ENCODE measurements at places on chromosomes 16 and 17. TPM values are rescaled to one million over a fixed set of nuclear protein-coding genes. Genes with fewer than 3 reads are reported as not detected.

GRCh38 chr16:77386831-77387814, 47.7 kb downstream of the ADAMTS18 start:
- DNase-seq, result no peak

DNA sequence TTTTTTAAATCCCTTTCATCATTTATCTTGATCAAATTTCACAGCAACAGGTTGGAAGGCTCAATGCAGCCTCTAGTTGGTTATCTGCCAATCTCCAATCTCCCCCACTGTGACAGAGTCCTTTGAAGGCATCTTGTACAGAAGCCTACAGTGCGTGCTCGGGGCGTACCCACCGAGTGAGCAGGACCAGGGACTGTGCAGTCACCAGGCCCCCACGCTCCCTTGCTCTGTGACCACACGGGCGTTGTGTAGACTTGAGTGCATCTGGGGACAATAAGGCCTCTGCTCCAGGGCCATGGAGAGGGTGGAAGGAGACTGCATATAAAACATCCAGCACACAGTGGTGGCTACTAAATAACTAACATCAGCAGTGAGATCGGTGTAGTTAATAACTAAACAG, 63.4 kb downstream of the GTF3C1 start:
- no peak for DNase-seq

- DNase-seq, result no peak
Observed at GRCh38 chr17:75475144-75475835, 18.9 kb downstream of the TMEM94 start.

GRCh38 chr17:50169121-50169764, 3.4 kb downstream of the SGCA start:
- DNase-seq, result no peak

- DNase-seq, result no peak
Observed at GRCh38 chr17:62101515-62101914, 36.4 kb upstream of the MED13 start.

GRCh38 chr16:76656994-76657393, 379.8 kb downstream of the CNTNAP4 start:
- no peak for DNase-seq

- DNase-seq, result peak; percentile 29
Observed at GRCh38 chr16:50067290-50067853, 1.6 kb downstream of the HEATR3 start.

GRCh38 chr16:79062821-79063220, 537.7 kb downstream of the MAF start:
- DNase-seq, result no peak

DNA sequence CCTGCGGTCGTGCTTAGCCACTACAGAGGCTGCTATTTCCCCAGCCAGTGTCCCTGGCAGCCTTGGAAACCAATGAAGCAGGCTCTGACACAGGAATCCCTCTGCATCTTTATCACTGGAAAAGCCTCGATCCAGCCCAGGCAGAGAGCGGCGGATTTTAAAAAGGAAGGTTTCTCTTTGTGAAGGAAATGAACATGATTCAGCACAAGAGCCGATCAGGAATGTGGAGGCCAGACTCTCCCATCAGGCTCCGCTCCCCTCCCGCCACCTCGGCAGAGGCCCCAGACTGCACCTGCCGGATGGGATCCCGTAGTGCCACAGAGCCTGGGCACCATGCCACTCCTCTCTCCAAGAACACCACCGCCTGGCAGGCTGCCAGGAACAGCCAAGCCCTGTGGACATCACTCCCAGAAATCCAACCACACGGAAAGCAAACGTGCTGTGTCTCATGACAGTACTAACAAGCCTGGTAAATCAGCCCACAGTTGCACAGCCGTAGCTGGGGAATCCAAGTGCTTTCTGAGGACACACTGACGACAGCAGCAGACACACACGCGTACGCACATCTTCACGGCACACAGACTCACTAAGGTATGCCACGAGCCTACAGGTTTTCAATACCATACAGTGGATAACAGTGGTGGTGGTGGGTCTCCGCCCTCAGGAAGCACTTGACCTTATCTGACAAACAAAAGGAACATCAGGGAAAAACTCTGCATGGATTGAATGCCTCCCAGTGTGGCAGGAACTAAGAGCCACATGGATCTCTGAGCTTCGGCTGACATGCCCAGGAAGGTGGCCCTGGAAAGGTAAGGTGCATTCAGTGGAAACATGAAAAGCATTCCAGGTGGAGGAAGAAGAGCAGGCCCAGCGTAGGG, 5.4 kb downstream of the LRRC75A start:
- no peak for DNase-seq

GRCh38 chr16:65120831-65121721, 787 bp downstream of the CDH11 start:
- DNase-seq, result no peak

DNA sequence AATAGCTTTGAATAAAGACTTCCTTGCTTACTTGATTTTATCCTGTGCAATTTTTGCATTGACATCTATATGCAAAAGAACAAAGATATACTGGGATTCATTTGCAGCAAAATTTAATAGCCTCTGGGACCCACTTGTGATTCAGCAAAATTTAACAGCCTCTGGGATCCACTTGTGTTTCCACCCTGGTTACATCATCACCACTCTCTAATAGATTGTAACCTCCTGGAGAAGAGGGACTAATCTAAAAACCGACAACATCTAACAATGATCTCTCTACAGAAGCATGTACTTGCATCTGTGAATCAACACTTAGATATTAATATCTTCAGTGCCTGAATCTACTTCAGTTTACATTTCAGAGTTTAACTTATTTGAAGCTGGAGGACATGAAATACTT, 202.0 kb upstream of the CPHXL start:
- no peak for DNase-seq

GRCh38 chr17:31200287-31200686, 96.8 kb downstream of the OMG start:
- DNase-seq, result no peak

- no peak for DNase-seq
Observed at GRCh38 chr16:52068447-52069074, 478.4 kb downstream of the TOX3 start.

DNA sequence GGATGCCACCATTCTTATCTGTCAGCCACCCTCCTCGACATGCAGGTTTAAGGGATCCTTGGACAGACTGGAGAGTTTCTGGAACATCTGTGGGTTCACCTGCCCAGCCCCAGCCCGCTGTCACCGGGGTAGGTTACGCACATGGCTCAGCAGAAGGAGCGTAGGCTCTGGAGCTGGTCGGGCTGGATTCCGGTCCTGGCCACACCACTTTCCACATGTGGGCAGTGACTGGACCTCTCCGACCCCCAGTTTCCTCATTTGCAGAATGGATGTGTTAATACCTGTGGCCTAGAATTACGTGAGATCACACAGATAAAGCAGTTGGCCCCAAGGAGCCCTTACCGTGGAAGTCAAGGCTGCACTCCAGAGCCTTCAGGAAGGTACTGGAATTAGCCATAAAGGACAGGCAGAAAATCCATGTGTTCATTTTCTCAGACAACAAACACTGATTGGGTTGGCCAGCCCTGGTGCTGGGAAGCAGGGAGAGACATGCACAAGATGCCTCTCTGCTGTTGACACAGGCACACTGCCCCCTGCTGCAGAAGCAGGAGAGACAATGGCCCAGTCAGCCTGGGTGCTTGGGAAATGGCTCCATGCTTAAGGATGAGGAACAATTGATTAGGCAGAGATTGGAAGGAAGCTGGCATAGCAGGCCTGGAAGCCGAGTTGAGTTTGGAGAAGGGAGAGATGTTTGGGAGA, 58.8 kb downstream of the SF3B3 start:
- no peak for DNase-seq

- no peak for DNase-seq
Observed at GRCh38 chr17:74417178-74418045, 14.5 kb upstream of the GPRC5C start.

DNA sequence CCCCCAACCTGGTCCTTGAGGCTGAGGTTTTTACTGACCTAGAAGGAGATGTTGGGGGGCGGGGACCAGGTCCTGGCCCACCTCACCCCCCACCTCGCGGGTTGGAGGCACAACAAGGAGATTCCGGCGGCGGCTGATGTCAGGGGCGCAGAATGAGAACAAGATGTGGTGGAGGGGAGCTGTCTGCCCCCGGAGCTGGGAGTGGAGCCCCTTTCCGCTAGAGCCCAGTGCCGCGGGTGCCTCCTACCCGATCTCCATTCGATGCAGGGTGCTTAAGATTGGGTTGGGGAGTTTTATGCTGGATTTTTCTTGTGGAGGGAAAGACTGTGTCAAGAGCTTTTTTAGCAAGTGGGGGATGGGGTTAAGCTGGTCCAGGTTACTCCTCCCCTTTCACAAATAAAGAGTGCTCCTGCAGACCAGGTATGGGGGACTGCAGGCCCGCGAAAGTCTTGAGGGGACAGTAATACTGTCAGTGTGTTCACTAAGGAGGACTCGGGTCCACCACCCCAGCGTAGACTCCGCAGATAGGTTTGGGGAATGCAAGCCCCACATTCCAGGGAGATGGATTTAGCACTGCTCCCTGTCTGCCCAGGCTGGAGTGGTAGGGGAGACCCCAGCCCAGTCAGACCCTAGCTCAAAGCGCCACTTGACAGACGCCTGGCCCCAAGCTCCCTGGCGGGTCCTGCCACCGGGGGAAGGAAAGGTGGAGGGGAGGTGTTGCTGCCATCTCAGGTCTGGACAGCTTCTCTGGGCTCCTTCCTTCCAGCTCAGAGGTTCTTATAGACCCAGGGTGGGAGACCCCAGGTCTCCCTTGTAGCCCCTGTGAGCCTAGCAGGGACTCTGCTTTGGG, 2.0 kb downstream of the CACNA1G start:
- DNase-seq, result no peak

DNA sequence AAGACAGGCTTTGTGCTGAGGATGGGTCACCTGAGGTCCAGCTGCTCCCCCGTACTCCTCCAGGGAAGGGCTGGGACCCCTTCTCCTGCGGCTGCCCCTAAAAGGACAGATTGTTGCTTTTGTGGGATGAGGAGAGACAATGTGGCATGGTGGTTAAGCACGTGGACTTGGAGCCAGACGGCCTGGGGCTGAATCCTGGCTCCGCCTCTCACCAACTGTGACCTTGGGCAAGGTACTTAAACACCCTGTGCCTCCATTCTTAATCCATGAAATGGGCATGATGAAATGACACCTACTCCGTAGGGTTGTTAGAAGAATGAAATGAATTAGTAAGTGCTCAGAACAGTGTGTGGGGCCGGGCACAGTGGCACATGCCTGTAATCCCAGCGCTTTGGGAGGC, 39.6 kb upstream of the PLCG2 start:
- no peak for DNase-seq

- DNase-seq, result no peak
Observed at GRCh38 chr16:24035127-24035842, 199.5 kb downstream of the PRKCB start.

GRCh38 chr16:1527836-1528811, 5.3 kb upstream of the TMEM204 start:
- no peak for DNase-seq

GRCh38 chr17:8696906-8697305, 47.7 kb downstream of the CCDC42 start:
- DNase-seq, result no peak

- DNase-seq, result peak; percentile 23
Observed at GRCh38 chr16:82626791-82627261, at the start of gene CDH13. Gene CDH13, plus strand, starts transcription at chr16:82626969.

GRCh38 chr16:88769617-88770460, 15.2 kb downstream of the PIEZO1 start:
- no peak for DNase-seq

- DNase-seq, result no peak
Observed at GRCh38 chr17:30534938-30535921, 58.0 kb downstream of the GOSR1 start.

- DNase-seq, result no peak
Observed at GRCh38 chr17:56257075-56257474, 103.8 kb downstream of the ANKFN1 start.

DNA sequence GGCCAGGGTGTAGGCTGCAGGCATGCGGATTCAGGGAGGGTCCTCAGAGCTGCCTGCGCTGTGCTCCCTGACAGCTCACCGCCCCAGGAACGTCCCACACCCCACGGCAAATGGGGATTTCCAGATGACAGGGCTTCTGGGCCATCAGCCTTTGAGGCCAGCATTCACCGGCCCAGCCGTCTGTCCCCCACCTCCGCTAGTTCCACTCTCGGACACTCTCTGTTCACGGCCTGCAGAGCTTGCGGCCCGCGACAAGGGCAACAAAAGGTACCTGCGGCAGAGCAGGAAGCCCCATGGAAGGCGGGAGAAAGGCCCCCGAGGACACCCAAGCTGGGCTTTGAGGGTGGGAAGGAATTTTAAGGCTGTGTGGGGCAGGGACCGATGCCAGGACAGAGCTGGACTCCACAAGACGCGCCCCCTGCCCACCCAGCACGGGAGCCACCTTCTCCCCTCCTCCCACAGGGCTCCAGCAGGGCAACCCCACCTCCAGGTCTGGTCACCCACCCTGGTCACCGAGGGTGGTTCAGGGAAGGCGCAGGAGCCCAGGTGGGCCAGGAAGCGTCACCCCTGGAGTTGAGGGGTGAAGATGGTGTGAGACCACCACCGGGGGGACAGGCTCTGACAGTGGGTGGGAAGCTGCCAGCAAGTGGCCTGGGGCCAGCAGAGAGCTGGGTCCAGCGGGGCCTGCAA, 5.6 kb upstream of the CYBA start:
- DNase-seq, result no peak

DNA sequence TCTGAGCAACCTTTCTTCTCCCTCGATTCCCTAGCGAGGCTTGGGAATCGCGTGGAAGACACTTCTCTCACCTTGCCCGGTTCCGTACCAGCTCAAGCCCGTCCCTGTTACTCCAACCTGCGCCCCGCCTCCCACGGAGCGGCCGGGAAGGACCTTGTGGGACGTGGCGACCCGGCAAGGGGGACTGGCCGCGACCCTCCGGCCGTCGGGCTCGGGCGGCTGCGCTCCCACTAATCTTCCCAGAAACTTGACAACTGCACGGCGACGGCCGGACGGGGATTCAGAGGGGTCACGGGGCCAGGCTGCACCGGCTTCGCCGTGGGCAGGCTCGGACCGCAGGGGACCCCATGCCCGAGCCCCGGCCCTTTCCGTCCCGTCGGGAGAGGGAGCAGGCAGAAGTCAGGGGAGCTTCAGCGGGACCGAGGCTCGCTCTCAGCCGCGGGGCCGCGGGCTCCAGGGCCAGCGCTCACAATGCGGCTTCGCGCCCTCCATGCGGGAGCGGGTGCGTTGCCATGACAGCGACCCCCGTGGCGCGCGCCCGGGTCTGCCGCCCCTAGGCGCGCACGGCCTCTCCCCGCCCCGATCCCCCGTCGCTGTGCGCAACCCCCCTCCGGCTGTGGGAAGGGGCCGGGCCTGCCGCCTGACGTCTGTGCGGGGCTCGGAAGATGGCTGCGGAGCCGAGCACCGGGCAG, at the start of gene SGSM2:
TSS of gene SGSM2 (plus strand) at position 650 of the 692 bp plus-strand sequence. CDS start 188 bp downstream, outside the sequence.
- no peak for DNase-seq

- no peak for DNase-seq
Observed at GRCh38 chr17:410543-411401, 58.2 kb upstream of the RPH3AL start.

SLC13A2 gene
- polyA plus RNA-seq, result not detected

CES4A gene
- 2.8 TPM for polyA plus RNA-seq

TCAP gene
- 0.12 TPM for polyA plus RNA-seq

SLC52A1 gene
- polyA plus RNA-seq, result not detected

AGRP gene
- not detected for polyA plus RNA-seq

KRTAP3-3 gene
- not detected for polyA plus RNA-seq

CPHXL2 gene
- not detected for polyA plus RNA-seq

All from AG04450 (cell line).